ENCODE measurements at places on chromosomes 12 and 14.

DNA sequence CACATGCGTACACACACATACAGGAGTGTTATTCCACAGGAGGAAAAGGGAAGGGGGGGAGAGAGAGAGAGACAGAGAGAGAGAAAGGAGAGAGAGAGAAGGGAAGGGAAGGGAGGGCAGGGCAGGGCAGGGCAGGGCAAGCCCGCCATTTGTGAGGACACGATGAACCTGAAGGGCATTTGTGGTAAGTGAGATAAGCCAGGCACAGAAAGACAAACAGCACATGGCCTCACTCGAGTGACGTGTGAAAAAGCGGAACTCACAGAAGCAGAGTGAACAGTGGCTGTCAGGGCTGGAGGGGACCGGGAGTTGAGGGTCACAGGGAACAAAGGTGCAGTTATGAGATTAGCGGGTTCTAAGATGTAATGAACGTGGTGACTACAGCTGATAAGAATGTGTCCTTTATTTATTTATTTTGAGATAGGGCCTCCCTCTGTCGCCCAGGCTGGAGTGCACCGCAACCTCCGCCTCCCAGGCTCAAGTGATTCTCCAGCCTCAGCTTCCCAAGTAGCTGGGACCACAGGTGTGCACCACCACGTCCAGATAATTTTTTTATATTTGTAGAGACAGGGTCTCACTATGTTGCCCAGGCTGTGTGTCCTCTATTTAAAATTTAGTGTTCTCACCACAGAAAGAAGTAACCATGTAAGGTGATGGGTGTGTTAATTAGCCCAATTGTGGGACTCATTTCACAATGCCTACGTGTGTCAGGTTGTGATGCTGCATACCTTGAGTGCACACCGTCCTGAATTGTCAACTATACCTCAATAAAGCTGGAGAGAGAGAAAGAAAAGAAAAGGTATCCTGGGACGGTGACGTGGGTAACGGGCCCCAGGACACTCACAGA lies 18.7 kb upstream of the FBRSL1 start:
- no peak for DNase-seq

DNA sequence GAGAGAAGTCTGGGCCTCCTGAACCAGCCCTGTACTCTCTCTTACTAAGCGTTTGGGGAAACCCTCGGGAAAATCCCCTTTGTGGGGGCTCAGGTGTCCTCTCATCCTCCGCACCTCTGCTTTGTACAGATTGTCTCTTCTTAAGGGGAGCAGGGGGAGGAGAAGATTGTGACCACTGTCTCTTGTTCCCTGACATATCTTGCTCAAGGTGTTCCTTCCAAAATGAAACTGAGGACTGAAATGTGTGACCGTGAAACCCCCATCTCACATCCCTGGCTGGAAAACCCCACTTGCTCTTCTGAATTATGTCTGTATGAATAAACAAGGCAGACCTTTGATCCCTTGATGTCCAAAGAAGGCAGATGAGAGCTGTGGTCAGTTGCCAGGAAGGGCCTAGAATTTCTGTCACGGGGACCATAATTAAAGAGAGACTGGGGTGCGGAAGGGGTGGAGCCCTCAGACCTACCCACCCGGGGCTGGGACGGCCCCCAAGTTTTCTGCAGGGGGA lies 369.8 kb downstream of the AACS start:
- DNase-seq = no peak

DNA sequence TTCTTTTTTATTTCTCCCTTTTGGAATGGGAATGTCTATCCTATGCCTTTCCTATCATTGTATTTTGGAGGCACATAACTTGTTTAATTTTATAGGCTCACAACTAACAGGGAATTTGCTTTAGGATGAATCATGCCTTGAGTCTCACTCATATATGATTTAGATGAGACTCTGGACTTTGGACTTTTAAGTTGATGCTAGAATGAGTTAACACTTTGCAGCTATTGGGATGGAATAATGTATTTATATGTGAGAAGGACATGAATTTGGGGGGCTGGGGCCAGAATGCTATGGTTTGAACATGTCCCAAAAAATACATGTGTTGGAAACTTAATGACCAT lies 365.3 kb downstream of the ZFP36L1 start:
- no peak for DNase-seq

DNA sequence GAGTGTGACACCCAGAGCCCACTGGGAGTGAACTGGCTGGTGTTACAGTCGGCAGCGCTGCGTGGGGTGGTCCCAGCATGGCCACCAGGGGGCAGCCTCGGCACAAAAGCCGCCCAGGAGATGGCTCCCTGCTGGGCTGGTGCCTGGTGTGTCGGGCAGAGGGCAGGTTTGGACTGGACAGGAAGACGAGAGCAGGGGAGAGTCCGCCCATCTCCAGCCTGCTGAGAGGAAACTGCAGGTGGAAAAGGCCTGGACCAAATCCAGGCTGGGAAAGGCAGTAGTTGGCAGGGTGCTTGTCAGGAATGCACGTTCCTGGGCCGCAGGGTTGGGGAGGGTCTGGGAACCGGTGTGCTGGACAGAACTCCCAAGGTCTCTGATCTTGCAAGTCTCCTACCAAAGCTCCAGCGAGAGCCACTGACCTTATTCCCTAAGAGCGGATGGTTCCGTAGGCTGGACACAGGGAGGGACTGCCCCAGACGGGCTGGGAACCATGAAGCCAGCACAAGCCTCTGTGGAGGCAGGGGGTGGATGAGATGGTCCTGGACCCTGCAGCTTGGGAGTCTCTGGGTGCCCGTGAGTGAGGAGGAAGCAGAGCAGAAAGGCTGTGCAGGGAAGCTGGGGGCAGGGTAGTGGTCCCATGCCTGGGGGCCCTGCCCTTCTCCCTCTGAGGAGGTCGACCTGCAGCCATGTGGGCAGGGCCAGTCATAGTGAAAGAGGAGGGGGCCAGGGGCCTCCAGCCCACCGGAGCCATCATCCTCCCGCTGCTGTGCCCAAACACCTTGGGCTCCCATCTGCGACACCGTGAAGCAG lies 1.8 kb downstream of the AHNAK2 start:
- DNase-seq = peak; percentile 85

GRCh38 chr14:90602088-90602687 lies 205.4 kb downstream of the CALM1 start:
- DNase-seq = no peak

DNA sequence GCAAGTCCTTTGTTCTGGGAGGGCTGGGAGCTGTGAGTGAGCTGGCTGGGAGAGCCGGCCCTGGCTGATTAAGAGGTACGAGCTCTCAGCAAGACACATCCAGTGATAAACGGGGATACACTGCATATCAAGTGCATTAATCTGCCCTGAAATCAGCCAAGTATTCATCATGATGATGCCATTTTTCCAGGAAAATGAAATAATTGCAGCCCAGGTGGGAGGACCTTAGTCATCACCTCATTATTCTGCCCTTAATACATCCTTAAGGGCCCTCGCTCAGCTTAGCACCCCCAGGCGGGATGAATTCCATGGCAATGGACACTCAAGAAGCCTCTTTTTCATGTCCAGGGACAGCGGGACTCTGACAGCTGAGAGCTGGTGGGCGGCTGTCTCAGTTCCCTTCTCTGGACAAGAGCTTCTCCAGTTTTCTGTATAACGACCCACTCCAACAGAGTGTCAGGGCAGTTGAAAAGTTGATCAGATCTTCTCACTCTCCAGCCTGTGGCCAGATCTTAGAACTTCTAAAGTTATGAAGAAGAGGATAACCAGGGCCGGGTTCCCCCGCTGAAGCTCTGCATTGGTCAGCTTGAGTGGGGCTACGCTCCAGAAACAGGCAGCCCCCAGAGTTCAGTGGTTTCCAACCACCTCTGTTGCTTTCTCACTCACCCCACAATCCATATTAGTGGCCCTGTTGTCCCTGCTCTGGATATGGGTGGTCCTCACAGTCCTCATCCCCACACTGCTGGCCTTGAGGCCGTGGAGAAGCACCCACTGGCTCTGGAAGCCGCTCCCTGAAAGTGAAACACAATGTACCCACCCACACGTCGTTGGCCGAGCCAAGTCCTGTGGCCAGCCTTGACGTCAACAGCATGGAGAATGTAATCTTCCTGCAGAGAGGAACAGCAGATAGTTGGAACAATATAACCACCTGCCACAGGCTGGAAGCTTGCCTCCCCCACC lies 306.2 kb upstream of the DIO3 start:
- DNase-seq = no peak

GRCh38 chr12:54060975-54061778 lies 7.5 kb downstream of the HOXC4 start:
- DNase-seq = no peak

Measured in neural crest cell (in vitro differentiated cells).